ENCODE measurements at places on chromosomes 11 and 22.
A peak's percentile ranks its signal among the peaks of the same experiment; 100 is the strongest.

DNA sequence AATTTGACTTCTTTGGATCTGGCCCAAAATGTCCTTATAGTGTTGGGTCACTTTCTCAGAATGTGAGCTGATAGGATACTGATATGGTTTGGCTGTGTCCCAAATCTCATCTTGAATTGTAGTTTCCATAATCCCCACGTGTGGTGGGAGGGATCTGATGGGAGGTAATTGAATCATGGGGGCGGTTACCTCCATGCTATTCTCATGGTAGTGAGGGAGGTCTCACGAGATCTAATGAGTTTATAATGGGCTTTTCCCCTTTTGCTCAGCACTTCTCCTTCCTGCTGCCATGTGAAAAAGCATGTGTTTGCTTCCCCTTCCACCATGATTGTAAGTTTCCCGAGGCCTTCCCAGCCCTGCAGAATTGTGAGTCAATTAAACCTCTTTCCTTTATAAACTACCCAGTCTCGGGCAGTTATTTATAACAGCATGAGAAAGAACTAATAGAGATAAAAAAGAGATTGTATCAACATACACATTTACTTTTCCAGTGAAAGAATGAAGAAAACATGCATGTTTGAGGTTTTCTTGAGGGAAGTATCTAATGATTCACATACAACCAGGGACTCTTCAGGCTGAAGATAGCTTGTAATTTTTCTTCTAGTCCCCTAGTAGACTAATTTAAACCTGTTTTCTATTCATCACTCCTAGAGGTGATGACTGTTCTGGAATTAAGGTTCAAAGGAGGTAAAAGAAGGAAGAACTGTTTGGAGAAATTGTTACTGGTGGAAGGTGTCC, 17.3 kb upstream of the CSTF3 start:
- no peak for DNase-seq

- no peak for DNase-seq
Measured at GRCh38 chr11:63680834-63681320, 423 bp upstream of the RTN3 start.

DNA sequence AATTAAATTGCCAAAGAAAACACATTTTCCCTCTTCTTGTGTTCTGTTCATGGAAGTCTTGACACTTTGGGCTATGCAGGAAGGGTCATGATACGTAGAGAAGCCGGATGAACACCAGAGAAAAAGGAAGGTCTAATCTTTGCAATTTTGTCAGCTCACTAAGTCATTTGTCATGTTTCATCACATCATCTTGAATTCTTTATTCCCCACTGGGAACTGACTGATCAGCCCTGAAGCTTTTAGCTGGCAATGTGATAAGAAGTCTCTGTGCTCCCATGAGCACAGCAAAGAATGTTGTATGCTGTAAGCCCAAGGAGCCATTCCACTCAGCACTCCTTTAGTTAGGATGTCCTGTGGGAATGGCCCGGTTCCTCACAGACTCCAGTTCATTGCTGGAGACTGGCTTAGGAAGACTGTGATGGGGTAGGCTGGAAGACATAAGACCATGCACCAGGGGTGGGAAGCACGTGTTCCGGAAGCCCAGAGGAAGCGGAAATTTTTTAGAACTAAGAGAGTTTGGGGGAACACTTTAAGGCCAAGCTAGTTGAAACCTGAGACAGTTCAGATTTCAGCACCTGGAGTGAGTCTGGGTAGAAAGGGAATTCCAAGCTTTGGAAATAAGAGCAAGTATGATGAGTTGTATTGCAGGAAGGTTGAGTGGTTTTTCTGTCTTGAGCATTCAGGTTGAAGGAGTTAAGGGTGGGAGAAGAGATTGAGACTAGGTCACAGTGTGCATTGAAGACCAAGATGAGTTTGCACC, 306.7 kb upstream of the MTNR1B start:
- DNase-seq = no peak

- DNase-seq = no peak
Measured at GRCh38 chr22:29718949-29719898, 579 bp upstream of the CABP7 start.

GRCh38 chr11:8721609-8722500, 39.3 kb downstream of the RPL27A start:
- DNase-seq = no peak

GRCh38 chr11:93775289-93775688, 8.8 kb upstream of the MED17 start:
- no peak for DNase-seq

DNA sequence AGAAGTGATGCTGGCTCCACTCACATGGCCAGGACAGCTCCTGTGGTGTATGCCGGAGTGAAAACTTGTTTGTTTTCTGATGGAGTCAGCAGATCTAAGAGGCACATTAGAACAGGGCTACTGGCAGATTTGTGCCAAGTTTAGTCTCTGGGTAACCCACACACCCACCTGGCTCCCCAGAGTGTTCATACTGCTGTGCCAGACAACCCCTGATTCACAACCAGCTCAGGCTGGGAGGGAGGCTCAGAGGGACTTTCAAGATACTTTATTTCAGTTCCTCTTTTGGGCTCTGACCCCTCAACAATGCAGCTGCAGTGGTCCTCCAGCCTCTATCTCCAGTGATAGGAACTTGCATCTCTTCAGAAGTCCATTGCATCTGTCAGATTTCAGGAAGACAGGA, 8.5 kb downstream of the NTM start:
- DNase-seq = no peak

GRCh38 chr22:46011627-46012181, 34.7 kb upstream of the WNT7B start:
- DNase-seq = no peak

- no peak for DNase-seq
Measured at GRCh38 chr22:34966980-34967565, 98.9 kb upstream of the ISX start.

DNA sequence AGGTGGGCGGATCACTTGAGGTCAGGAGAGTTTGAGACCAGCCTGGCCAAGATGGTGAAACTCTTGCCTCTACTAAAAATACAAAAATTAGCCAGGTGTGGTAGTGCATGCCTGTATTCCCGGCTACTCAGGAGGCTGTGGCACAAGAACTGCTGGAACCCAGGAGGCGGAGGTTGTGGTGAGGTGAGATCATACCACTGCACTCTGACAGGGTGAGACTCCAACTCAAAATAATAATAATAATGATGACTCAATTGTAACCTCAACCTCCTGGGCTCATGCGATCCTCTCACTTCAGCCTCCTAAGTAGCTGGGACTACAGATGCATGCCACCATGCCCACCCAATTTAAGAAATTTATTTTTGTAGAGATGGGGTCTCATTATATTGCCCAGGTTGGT, 15.6 kb upstream of the CHRNA10 start:
- no peak for DNase-seq

DNA sequence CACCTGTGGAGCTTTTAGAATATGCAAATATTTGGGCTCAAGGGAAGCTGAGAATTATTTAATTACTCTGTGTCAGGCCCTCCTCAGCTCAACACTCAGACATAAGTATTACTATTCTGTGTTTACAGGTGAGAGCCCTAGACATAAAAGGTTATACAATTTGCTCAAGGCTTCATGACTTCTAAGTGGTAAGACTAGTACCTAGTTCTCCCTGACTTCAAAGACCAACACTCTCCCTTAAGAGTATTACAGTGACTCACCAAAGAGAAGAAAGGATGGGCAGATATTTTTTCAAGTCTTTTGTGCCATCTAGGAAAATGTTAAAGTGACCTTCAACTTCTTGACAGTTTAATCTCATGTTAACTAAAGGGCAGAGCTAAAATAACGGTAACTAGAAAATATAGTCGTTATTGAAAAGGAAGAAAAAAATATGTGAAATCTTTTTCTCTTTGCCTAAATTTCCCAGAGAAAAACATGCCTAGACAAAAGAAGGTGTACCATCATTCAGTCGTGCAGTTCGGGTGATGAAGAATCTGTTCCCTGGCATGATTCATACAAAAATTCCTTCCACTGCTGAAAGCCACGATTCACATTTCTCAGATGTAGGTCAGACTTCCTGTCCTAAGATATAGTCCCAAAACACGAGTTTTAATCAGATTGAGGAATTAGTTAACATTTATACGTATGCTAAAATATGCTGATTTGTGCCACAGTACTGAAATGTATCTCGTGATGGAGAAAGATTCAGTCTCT, 849.1 kb upstream of the API5 start:
- DNase-seq = no peak

DNA sequence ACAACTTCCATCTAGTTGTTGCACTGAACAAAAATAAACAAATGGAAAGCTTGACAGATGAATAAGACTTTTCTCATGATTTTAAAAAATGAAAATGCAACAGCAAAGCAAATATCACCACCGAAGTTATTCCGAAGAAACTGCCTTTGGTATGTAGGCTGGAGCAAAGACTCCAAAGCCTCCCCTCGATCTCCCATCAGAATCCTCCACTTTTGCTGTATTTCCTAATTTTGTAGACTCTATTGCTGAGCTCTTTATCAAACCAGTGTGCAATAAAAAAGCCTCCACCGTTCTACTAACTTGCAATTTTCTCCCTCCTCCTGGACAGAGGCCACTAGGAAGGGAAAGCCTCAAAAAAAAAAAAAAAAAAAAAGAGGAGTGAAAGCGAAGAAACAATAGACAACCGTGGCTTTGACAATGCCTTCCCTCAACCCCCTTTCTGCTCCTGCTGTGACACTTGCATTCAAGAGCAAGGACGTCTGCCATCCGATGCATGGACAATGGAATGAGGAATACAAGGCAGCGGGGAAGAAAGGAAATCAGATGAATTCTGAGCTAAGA, 190.9 kb upstream of the BLID start:
- no peak for DNase-seq

DNA sequence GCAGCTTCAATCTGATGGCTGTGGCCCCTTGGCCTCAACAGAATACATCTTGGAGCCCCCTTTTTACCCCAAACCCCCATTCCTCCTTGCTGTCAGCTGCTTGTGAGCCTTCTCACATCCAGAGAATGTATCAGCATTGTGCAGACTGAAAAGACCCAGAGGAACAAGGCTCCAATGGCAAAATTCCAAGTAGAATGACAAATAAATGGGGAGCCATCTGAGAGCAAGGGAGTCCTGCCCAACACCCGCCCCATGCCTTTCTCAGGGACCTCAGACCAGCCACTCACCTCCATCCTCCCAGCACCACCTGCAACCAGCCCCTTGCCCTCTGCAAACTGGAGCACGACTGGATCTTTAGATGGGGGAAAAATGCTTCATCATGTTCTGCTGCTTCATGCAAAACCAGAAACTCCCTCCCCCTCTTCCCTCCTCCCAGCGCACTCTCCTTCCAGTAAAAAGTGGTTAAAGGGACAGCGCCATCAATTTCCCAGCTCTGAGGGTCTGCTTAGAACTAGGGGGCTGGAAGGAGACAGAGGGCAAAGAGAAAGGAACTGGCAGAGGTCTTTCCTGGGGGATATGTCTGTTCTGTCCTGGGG, 2.2 kb upstream of the NEFH start:
- DNase-seq = no peak

- DNase-seq = no peak
Measured at GRCh38 chr11:111445586-111445985, 66.5 kb upstream of the POU2AF1 start.

GRCh38 chr11:76641905-76642304, 28.6 kb downstream of the LRRC32 start:
- DNase-seq = no peak

DNA sequence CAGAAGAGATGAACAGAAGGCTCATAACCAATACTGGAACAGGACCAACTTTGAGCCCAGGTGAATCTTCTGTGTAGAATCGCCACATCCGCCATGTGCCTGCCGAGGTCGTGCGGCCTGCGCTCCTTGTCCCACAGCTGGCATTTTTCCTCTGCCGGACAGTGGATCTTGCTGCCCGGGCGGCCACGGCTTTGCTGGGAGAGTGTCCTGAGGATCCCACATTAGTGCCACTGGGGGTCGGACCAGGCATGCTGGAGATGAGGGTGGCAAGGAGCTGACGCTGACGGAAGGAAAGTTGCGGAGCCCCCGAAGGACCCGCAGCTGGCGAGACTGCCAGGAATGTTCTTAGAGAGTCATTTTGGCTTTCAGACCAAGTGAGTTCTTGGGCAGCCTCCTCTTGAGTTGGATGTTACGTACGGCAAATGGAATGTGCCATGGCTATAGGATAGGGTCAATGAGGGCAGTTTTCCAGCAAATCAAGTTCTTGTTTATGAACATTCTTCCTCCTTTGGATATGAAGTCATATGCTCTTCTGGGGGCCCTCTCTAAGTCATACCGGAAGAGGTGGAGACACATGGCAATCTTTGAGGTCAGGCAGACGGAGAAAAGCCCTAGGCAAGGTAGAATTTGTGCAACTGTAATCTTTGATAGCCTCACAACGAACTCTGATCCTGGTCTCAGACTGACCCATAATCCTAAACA, 57.4 kb upstream of the NUP160 start:
- no peak for DNase-seq

GRCh38 chr11:33488971-33489370, 211.7 kb downstream of the C11orf91 start:
- no peak for DNase-seq

- no peak for DNase-seq
Measured at GRCh38 chr22:50080077-50080465, 5.2 kb downstream of the MLC1 start.

DNA sequence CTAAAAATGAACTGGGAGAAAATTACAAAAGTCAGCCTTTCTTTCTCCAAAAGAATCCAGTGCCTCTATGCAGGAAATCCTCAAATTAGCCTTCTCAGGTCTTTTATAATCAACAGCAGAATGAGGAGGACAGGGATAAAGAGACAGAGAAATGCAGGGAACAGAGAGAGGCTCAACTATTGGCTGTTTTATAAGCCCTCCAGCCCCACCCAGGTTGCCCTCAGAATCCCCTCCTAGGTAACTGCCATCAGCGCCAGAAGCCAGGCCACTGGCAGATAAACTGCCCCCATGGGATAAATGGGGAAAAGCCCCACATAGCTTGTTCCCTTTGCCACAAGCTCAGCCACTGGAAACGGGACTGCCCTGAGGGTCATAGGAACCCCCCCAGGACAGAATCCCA, 10.9 kb upstream of the HMOX1 start:
- DNase-seq = no peak

- no peak for DNase-seq
Measured at GRCh38 chr11:22668005-22668796, 1.8 kb downstream of the GAS2 start.

GRCh38 chr22:38935023-38935422, 22.4 kb upstream of the APOBEC3A start:
- DNase-seq = no peak

DNA sequence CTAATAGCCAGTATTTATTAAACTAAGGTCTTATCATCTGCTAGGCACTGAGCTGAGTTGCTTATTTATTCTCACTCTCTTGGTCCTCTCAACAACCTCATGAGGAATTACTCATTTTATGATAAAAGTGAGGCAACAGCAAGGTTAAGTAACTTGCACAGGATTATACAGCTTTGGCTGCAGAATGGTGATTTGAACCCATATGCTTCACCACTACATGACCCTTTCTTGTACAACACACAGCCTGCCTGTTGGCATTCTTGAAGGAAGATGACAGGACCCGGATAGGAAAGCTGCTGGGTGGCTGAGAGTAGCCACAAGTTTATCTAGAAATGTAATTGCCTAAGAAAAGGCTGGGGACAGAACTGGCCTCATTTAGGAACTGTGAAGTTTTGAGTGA, 5.3 kb upstream of the PARVA start:
- no peak for DNase-seq

- DNase-seq = no peak
Measured at GRCh38 chr11:69301081-69301454, 7.1 kb downstream of the MYEOV start.

- no peak for DNase-seq
Measured at GRCh38 chr11:95070471-95070870, 3.8 kb downstream of the SRSF8 start.

GRCh38 chr11:2687782-2688191, 12.0 kb downstream of the KCNQ1OT1 start:
- peak; percentile 10 for DNase-seq

GRCh38 chr22:46843821-46844255, 81.4 kb downstream of the TBC1D22A start:
- no peak for DNase-seq
